Caco-2 (cell line): ENCODE measurements at places on chromosomes 3 and 15. TPM values are rescaled to one million over a fixed set of nuclear protein-coding genes. Genes with fewer than 3 reads are reported as not detected.

The UACA gene
- 120 and 141 TPM in 2 replicates for total RNA-seq

The MCTP2 gene
- 9.9 and 10.9 TPM in 2 replicates for total RNA-seq

The ROPN1 gene
- total RNA-seq = not detected in 2 replicates

The MBD4 gene
- total RNA-seq = 33.5 and 39.8 TPM in 2 replicates

The TUSC7 gene
- not detected in 2 replicates for total RNA-seq

The PLA1A gene
- total RNA-seq = 0.46 and 0.75 TPM in 2 replicates

The ZBTB11 gene
- 16.4 and 18.0 TPM in 2 replicates for total RNA-seq

The MCF2L2 gene
- 3.9 and 4.6 TPM in 2 replicates for total RNA-seq

The TF gene
- total RNA-seq = 23.4 and 26.6 TPM in 2 replicates

The DLG1 gene
- total RNA-seq = 167 and 170 TPM in 2 replicates

The RNU5B-1 gene
- not detected in 2 replicates for total RNA-seq

The WDR73 gene
- 32.5 and 32.7 TPM in 2 replicates for total RNA-seq

The CAMK2N2 gene
- 0.46 and 0.66 TPM in 2 replicates for total RNA-seq

The FAM43A gene
- 3.5 and 4.0 TPM in 2 replicates for total RNA-seq

The SCAMP2 gene
- 97.4 and 98.5 TPM in 2 replicates for total RNA-seq

The IMPDH2 gene
- 233 and 240 TPM in 2 replicates for total RNA-seq

The GPR149 gene
- not detected in 2 replicates for total RNA-seq

The ZNF774 gene
- 9.4 and 11.9 TPM in 2 replicates for total RNA-seq

The ACOX2 gene
- 9.1 and 9.5 TPM in 2 replicates for total RNA-seq

The BNC1 gene
- not detected in 2 replicates for total RNA-seq

The C3orf70 gene
- total RNA-seq = 11.2 and 13.3 TPM in 2 replicates

The MYLK gene
- total RNA-seq = 18.8 and 23.0 TPM in 2 replicates

The ITIH1 gene
- 0.49 TPM in 1 of 2 replicates, not detected in the other for total RNA-seq
